ENCODE measurements at places on chromosomes 3 and 15.

- DNase-seq: no peak
Measured at GRCh38 chr3:183490653-183491052, 62.2 kb upstream of the MCF2L2 start.

- DNase-seq: no peak
Measured at GRCh38 chr3:113783980-113784379, 37.1 kb downstream of the ATP6V1A start.

DNA sequence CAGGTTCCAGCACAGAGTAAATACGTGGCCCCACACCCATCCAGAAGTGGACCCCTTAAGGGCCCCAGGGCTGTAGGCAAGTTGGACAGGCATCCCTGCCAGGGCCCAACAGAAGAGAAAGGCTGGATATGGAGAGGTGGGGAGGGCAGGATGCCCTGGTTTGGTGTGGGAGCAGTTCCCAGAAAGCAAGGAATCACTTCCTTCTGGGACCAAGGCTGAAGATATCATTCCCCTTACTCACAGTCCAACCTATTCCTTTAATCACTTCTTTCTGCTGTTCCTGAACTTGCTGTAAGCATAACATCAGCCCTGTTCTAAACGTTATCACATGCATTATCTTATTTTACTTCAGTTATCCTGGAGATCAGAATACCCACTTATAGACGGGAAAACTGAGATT, 6.1 kb upstream of the MESP2 start:
- no peak for DNase-seq

DNA sequence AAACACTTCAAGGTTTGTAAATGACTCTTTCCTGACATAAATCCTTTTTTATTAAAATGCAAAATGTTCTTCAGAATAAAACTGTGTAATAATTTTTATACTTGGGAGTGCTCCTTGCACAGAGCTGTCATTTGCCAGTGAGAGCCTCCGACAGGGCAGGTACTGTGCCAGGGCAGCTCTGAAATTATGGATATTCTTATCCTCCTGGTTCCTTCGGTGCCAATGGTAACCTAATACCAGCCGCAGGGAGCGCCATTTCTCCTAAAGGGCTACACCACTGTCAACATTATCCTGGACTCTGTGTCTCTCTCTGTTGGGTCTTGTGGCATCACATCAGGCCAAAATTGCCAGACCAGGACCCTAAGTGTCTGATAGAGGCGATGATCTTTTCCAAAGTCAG, 33.0 kb downstream of the CHDH start:
- DNase-seq: no peak

DNA sequence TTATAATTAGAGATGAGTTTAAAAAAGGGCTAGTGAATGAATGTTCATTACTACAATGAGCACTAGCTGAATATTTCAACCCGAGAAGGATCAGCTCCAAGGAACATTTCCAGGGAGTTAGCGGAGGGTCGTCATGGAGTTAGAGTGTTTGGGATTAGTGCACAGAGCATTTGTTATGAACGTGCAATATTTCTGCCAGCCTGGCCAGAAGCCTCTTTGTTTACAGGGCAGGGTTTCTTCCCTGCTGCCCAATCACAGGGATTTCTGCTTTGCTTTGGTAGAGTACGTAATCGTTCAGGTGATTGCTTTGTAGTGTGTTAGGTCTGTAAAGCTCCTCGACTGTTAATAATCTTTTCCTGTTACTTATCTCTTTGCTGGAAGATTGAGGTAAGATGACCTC, 5.9 kb downstream of the CGNL1 start:
- no peak for DNase-seq

GRCh38 chr3:63582943-63583500, 69.5 kb upstream of the SNTN start:
- DNase-seq: no peak

DNA sequence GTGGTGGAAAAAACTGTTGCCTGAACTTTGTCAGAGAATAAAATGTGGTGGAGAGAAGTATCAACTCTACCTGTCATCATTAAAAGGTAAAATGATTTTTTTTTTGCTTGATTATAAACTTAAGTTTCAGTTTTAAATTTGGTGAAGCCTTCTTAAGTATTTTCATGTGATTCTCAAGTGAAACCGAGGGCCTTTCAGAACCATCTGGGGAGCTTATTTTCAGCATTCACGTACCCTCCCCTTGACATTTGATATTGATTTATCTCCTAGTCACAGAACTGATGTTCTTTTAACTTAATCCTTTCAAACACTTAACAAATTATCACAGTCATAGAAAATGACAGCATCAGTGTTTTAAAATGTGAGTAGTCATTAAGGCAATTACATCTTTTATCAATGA, 38.5 kb downstream of the HPS3 start:
- no peak for DNase-seq

- DNase-seq: no peak
Measured at GRCh38 chr3:152491922-152492321, 223.2 kb downstream of the MBNL1 start.

DNA sequence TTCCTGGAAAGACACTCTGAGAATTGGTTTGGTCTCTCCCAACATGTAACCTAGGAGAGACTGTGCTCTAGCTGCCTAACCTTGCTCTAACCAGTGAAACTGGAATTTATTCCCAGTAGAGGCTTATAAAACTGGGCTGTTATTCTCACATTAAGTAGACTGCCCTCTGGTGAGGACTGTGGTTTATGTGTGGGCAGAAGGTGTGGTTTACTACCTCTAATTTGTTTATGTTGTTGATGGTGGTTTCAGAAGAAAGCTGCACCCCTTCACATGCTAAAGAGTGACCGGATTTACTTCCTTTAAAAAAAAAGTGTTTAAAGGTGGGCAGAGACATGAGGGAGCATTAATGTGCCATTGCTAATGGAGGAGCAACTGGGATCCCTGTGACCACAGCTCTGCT, 273.2 kb downstream of the MECOM start:
- no peak for DNase-seq

GRCh38 chr15:45021348-45021747, 1.6 kb upstream of the SORD start:
- DNase-seq: no peak

- no peak for DNase-seq
Measured at GRCh38 chr3:38314764-38315487, 31.7 kb upstream of the XYLB start.

DNA sequence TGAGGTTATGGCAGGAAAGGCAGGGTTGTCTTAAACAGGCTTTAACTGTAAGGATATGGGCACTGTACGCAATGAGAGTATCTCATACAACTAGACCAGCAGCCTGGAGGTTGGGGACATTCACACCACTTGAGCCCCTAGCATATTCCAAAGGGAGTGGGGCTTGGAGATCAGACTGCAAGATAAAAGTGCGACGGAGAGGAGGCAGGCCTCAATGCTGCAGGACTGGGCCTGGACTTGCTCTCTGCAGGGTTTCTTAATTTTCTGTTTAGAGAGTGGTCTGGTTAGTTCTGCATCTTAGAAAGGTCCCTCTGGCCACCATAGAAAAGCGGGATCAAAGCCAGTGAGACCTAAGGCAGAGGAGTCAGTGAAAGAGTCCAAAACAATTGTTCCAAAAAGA, 357.7 kb upstream of the NR2F2 start:
- no peak for DNase-seq

DNA sequence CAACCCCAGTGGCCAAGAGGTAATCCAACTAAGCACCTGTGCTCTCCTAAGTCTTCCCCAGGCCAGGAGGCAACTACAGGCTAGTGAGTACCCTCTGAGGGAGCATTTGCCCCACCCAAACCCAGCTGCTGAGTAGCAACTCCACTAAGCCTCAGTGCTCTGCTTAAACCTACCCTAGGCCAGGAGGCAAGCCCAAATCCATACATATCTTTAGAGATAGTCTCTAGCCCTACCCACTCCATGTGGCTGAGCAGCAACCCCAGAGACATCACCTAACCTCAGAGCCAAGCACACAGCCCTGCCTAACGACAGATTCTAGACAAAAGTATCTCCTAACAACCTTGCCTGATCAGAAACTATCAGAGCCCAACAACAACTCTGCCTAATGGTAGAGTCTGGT, 132.8 kb upstream of the TTC14 start:
- DNase-seq: no peak

- no peak for DNase-seq
Measured at GRCh38 chr3:127171320-127171719, 21.6 kb upstream of the PRR23E start.
